ENCODE measurements at places on chromosomes 12 and 14. TPM values are rescaled to one million over a fixed set of nuclear protein-coding genes. Genes with fewer than 3 reads are reported as not detected.

The RASAL1 gene
- total RNA-seq = 4.5 TPM

The PLCZ1 gene
- not detected for total RNA-seq

The DEGS2 gene
- not detected for total RNA-seq

The AKAP3 gene
- 1.5 TPM for total RNA-seq

The KRT86 gene
- not detected for total RNA-seq

The SDS gene
- total RNA-seq = 0.66 TPM

The C12orf56 gene
- total RNA-seq = 1.8 TPM

The OTX2 gene
- 85.8 TPM for total RNA-seq

The KRT79 gene
- not detected for total RNA-seq

The GCH1 gene
- total RNA-seq = 5.5 TPM

The TDRD9 gene
- not detected for total RNA-seq

The TOGARAM1 gene
- 7.4 TPM for total RNA-seq

The RAD51AP1 gene
- 59.7 TPM for total RNA-seq

The BCL7A gene
- 10.6 TPM for total RNA-seq

The RNF212B gene
- total RNA-seq = not detected

The CCDC177 gene
- 0.17 TPM for total RNA-seq

The EXOC3L4 gene
- 0.21 TPM for total RNA-seq

The STYK1 gene
- total RNA-seq = 2.9 TPM

The RBP5 gene
- total RNA-seq = 1.9 TPM

The PKP2 gene
- total RNA-seq = 18.2 TPM

The SPTB gene
- total RNA-seq = 0.22 TPM

The FAM181A gene
- not detected for total RNA-seq

The EML5 gene
- total RNA-seq = 0.38 TPM

The FAR2 gene
- 16.2 TPM for total RNA-seq

The FAM90A1 gene
- 2.6 TPM for total RNA-seq

The OR10AD1 gene
- total RNA-seq = not detected

The TECPR2 gene
- total RNA-seq = 11.2 TPM

The GZMB gene
- total RNA-seq = not detected

The OTOGL gene
- 0.31 TPM for total RNA-seq

The FOXN4 gene
- 0.33 TPM for total RNA-seq

The CLEC14A gene
- total RNA-seq = 0.21 TPM

The AICDA gene
- total RNA-seq = not detected

The MYF6 gene
- total RNA-seq = not detected

The LGMN gene
- 57.4 TPM for total RNA-seq

The PLBD1 gene
- total RNA-seq = 42.1 TPM

The CCDC175 gene
- not detected for total RNA-seq

The NABP2 gene
- total RNA-seq = 50.4 TPM

The CPNE8 gene
- total RNA-seq = 10.9 TPM

The ZBTB42 gene
- total RNA-seq = 9.5 TPM

The WSCD2 gene
- total RNA-seq = 1.7 TPM

The PIP4P1 gene
- total RNA-seq = 36.1 TPM

The CYP27B1 gene
- total RNA-seq = 0.59 TPM

The TAS2R9 gene
- total RNA-seq = not detected

The KDM2B gene
- 109 TPM for total RNA-seq

The SERPINA12 gene
- not detected for total RNA-seq

The AGAP2 gene
- total RNA-seq = 0.35 TPM

The SERPINA3 gene
- not detected for total RNA-seq
